Mucosa of gallbladder (tissue), 1 donor: ENCODE measurements at places on chromosomes 6 and 20. TPM values are rescaled to one million over a fixed set of nuclear protein-coding genes. Genes with fewer than 3 reads are reported as not detected.

DLL1 gene
- total RNA-seq = 13.0 TPM

VGLL2 gene
- not detected for total RNA-seq

SEC63 gene
- total RNA-seq = 85.5 TPM

STX11 gene
- total RNA-seq = 2.9 TPM

BCLAF1 gene
- total RNA-seq = 109 TPM

PAK5 gene
- 12.5 TPM for total RNA-seq

BPIFA1 gene
- total RNA-seq = not detected

ZC3H12D gene
- 1.6 TPM for total RNA-seq

CSNK2A1 gene
- total RNA-seq = 91.6 TPM

TRAPPC3L gene
- total RNA-seq = not detected

HNF4A gene
- total RNA-seq = 74.4 TPM

CDH4 gene
- total RNA-seq = 3.5 TPM

CCM2L gene
- 5.6 TPM for total RNA-seq

DNAH8 gene
- 0.03 TPM for total RNA-seq

ZC2HC1B gene
- total RNA-seq = not detected

GABBR1 gene
- 52.4 TPM for total RNA-seq

GNMT gene
- 0.52 TPM for total RNA-seq
